ENCODE measurements at places on chromosomes 12 and 14. TPM values are rescaled to one million over a fixed set of nuclear protein-coding genes. Genes with fewer than 3 reads are reported as not detected.
A peak's percentile ranks its signal among the peaks of the same experiment; 100 is the strongest.

Gene RNASE2
- 5.8 TPM for total RNA-seq

Gene ZNF664
- 78.0 TPM for total RNA-seq

Gene WNT1
- not detected for total RNA-seq

Gene HPD
- total RNA-seq = 0.30 TPM

Gene E2F7
- 2.4 TPM for total RNA-seq

Gene EML5
- total RNA-seq = 16.1 TPM

Gene CCNB1IP1
- 55.7 TPM for total RNA-seq

Gene PLA2G1B
- total RNA-seq = 0.59 TPM

Gene HSP90AA1
- 1,087 TPM for total RNA-seq

Gene DCTN2
- 162 TPM for total RNA-seq

DNA sequence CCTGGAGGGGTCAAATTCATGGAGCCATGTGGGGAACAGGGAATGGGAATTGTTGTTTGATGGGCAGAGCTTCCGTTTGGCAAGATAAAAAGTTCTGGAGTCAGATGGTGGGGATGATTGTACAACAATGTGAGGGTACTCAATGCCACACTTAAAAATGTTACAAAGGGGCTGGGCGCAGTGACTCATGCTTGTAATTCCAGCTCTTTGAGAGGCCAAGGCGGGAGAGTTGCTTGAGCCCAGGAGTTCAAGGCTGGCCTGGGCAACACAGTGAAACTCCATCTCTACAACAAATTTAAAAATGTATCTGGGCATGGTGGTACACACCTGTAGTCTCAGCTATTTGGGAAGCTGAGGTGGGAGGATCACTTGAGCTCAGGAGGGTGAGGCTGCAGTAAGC lies 66.0 kb upstream of the DIO3 start:
- DNase-seq = no peak

- DNase-seq = no peak
These were observed 13.1 kb upstream of the DNM1L start for GRCh38 chr12:32666018-32666417.

DNA sequence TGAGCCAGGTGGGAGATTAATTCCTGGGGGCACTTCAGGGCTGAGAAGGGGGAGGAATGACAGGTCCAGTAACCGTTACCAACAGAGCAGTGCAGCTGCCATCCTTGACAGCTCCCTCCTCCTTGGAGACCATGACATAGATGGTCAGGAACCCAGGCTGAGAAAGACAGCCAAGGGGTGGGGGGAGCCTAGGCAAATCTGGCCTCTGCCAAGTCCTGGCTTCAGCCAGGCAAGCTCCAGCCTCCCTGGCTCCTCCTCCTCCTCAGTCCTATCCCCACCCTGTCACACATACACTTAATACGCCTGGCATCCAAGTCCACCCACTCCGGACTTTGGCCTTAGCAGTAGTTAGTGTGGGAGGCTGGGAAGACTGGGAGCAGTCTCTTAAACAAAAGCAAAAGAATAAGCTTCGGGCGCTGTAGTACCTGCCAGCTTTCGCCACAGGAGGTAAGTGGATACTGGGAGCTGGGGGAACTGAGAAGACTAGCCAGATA lies at the start of gene RDH5:
TSS of gene RDH5 (plus strand) at position 323 of the 494 bp plus-strand sequence. CDS start 792 bp downstream, outside the sequence.
- DNase-seq = no peak

DNA sequence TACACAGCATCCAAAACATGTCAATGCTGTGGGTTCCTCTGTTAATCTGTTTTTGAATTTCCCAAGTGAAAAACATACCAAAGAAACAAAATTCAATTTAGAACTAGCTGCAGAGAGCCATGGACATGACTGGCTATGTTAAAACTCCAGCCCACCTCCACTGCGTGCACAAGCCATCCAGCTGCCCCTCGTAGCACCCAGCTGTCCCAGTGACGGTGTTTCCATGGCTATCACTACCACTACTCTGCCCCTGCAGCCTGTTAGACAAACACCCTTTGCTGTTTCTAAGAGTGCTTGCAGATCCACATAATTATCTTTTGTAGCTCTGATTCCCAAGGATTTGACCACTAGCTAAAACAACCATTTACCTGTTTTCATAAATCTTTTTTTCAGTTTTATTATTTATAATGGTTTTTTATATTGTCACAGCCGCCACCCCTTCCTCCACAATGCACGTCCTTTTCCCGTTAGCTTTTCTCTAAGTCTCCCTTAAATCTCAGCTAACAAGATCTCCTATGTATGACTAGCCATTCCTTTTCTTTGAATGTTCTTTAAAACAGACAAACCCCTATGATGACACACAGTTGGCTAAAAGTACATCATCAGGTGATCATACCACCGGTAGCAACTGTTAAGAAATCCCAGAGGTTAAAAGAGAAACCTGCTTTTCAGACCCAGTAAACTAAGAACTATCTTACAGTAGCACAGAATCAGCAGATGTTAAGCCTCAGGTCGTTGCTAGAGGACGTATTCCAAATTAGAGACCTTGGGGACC lies 37.8 kb upstream of the NAA30 start:
- DNase-seq = peak; percentile 37

DNA sequence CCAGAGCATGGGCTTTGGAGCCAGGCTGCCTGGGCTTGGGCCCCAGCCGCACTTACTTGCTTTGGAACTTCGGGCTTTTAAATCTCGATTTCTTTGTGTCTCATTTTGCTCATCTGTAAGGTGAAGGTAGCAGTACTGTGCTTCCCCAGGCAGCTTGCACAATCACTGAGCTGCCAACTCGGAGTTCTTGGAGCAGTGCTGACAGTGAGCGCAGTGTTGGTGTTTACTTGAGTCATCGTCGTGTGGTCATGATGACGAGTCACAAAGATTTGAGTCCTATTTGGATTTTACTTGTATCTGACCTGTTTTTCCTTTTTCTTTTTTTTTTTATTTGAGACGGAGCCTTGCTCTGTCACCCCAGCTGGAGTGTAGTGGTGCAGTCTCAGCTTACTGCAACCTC lies 31.3 kb upstream of the ATF1 start:
- DNase-seq = no peak
